NCI-H1092 (cell line): ENCODE measurements at places on chromosomes 1 and 21.

GRCh38 chr1:76257823-76258222, 183.3 kb downstream of the ST6GALNAC3 start:
- no peak for DNase-seq

- DNase-seq = no peak
Measured at GRCh38 chr1:236868625-236869467, 73.8 kb downstream of the MTR start.

- DNase-seq = no peak
Measured at GRCh38 chr1:242139442-242139841, 140.5 kb upstream of the MAP1LC3C start.

DNA sequence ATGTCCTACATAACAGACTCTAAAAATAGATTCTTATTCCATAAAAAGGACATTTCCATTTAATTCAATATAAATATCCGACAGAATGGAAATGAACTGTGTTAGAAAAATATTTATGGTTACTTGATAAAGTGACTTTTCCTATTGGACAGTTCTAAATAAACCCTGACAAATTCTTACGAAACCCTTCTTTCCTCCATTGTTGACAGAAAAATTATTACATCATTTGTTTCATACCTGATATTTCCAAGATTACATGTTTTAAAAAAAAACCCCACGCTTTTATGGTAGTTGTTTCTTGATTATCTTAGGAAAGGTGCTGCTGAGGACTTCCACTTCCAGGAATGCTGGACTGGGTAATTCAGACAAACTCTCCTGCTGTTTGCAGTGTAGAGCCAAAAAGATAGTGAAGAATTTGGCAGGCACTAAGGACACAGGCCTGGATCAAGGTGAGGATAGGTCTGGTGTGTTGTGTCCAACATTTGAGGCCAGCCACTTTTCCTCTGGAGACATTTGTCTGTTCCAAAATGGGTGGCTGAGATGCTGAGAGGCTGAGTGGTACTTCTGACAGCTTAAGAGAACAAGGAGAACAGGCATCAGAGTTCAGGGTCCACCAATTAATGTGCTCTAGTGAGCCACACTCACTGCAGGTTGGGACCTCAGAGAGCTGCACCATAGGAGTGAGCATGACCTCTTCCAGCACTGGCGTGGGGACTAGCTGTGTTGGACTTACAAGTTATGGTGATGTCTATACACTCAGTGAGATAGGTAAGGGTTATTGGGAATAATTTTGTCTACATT, 7.0 kb upstream of the C1orf116 start:
- DNase-seq = no peak

- no peak for DNase-seq
Measured at GRCh38 chr1:71862756-71863155, 419.6 kb downstream of the NEGR1 start.

DNA sequence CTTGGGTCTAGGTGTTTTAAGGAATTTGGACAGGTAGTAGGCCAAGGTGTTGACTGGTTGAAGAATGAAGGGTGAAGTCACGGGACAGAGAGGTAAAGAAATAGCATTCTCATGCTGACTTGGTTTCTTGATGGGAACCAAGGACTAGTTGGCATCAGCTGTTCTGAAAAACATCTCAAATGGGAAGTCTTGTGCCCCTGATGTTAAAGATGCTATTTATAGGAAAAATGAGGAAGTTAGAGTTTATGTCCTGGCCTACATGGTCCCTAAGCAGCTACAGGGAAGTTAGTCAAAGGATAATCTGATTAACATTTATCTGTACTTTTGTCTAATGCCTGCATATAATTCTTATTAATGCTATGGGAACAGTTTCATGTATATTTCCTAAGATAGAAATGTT, 262.4 kb downstream of the HHIPL2 start:
- no peak for DNase-seq

GRCh38 chr1:65170511-65171142, 22.6 kb downstream of the AK4 start:
- DNase-seq = no peak

GRCh38 chr1:174702011-174702410, 254.2 kb downstream of the GPR52 start:
- DNase-seq = no peak
